Hindlimb muscle (tissue), 1 donor: ENCODE measurements at places on chromosomes 4 and X. TPM values are rescaled to one million over a fixed set of nuclear protein-coding genes. Genes with fewer than 3 reads are reported as not detected.

DNA sequence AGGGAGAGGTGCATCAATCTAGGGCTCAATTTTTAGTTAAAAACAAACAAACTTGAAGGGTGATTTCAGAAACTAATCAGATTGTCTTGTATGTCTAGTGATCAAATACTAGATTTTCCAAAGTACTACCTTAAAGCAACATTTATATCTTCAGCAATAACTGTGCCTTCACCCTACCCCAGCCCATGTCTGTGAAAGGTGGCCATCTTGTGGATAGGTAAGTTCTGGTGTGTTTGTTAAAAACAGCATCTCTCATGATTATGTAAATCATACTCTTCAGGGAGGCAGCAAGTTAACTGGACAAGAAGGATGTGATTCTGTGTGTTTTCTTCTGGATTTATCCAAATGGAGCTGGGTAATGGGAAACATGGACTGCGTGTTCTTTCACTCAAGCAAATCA lies 81.4 kb upstream of the ACSL1 start:
- no peak for DNase-seq

Gene GPR34
- 11.3 TPM for polyA plus RNA-seq

DNA sequence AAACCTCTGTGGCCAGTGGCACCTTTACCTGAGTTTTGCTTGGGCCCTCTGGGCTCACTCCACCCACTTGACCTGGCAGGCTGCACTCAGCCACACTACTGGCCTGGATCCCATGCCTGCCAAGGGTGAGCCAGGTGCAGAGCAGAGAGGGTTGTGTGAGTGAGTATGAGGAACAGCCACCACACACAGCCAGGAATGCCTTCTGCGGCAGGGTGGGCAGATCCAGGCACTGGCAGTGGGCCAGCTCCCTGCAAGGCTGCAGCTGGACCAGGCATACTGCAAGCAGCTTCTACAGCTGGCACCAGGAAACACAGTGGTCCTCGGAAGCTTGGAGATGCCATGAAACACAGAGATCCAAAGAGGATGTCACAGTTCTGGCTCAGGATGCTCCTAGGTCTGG lies 570.1 kb upstream of the ACTRT1 start:
- no peak for DNase-seq

Gene FAM9C
- 0.28 TPM for polyA plus RNA-seq

DNA sequence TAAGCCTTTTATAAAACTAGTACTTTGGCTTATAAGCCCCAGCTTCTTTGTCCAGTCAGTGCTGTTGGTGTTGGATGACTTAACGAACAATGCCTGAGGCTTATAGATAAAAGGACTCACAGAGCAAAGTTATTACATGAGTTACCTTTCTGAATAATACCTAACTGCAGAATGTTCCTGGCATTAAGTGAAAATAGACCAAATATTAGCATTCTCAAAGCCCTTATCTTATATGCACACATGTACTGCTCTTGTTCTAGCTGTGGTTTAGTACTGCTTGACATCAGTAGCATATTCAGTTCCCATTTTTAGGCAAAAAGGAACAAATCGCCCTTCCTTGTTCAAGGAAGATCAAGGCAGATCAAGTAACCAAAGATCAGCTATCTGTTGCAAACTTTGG lies 131.6 kb downstream of the ZNF330 start:
- DNase-seq = no peak

GRCh38 chrX:111543212-111543741 lies 31.8 kb downstream of the SERTM2 start:
- DNase-seq = no peak

Gene TRIM60
- polyA plus RNA-seq = not detected

GRCh38 chrX:33211356-33212260 lies at the start of gene DMD:
TSS of gene DMD (minus strand) at chrX:33211549. CDS start at chrX:33211312, 237 bp downstream.
- DNase-seq = peak; percentile 76

Gene SSX1
- polyA plus RNA-seq = not detected

- DNase-seq = no peak
Measured at GRCh38 chr4:139243448-139244365, 36.3 kb downstream of the MGARP start.
